GM19239 (cell line): ENCODE measurements at places on chromosomes 5 and 9.

DNA sequence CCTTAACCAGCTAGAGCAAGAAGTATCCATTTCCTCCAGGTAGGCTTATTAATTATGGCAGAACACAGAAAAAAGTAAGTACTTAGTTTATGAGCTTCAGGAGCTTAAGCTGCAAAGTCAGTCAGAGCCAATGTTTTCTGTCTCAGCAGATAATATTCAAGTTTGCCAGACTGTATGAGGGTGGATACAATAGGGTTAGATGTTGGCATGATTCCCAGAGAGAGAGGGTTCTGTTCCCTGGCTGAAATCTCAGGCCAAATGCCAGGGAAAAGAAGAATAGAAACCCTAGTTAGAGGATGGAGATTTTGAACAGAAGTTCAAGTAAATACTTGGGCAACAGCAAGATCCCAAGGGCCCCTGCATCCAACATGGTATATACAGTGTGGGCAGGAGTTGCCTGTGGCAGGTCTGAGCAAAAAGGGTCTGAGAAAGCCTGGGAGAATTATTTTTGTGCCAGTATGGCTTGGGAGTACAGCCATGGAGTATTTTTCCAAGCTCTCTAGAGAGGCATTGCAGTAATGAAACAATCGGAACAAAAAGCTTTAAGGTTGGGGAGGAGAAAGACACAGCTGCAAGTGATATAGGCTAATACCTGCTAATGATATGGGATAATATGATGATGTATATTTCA, 31.0 kb upstream of the ISOC1 start:
- DNase-seq = no peak

DNA sequence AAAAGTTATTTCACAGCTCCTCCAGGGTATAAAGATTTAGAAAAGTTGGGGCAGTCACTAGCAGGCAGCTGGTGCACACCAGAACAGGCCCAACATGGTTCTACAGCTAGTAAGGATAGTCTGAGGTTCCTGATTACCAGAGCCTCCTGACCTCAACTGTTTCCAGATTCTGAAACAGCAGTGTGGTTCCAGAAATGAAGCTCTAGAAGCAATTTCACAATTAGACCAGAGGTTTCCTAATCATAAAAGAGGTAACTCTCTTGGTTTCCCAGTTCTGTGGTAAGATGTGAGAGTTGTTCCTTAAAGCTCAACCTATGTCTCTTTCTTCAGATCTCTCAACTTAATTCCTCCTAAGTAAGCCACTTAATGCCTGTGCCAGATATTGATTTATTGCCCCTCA, 11.9 kb downstream of the AGTPBP1 start:
- DNase-seq = no peak

GRCh38 chr5:177973066-177973635, 22.9 kb downstream of the PROP1 start:
- DNase-seq = no peak

DNA sequence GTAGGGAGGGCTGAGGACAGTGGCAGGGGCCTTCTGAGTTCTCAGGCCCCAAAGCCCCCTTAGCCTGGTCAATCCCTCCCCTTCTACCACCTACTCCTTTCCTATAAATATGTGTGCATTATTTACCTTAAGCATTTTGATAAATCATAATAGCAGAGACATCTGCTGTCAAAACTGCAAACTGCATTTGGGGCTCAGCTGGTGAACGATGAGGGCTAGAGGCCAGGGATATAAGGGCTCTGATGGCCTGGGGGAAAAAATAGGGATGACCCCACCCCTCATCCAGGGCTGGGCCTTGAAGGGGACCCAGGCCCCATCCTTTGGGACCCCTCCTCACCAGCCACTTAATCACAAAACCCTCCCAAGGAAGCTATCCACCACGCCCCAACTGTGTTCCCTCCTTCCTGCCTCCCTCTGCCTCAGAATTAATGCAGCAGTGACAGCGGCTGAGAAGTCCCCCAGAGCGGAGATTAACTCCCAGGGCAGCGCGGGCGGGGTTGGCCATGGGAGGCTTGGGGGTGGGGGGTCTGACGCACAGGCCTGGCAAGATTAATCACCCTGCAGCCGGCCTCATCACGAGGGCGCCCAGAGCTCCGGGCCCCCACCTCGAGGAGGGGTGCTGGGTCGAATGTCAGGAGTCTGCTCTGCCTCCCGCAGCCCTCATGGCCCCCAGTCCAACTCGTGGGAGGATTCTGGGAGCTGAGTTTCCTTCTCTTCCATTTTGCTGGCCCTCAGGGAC, 42.1 kb downstream of the CXXC5 start:
- no peak for DNase-seq

DNA sequence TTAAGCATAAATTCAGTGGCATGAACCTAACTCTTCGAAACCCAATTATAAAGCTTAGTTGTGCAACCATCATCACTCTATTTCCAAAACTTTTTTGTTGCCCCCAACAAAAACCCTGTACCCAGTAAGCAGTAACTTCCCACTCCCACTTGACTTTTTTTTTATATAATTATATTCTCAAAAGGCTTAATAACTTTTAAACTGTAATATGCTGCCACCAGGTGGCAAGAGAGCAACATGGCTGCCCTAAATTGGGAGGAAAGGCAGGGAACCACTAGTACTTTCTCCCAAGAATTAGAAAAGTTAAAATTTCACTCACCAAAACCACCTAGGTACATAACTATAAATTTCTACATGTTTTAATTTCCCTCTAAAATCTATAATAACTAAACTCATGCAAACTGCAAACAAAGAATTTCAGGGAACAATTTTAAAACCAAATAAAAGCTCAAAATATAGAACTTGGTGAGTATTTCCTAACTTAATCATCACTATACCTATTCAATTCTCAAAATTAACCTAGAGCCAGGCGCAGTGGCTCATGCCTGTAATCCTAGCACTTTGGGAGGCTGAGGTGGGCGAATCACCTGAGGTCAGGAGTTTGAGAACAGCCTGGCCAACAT, 50.2 kb upstream of the RNF38 start:
- DNase-seq = no peak

- no peak for DNase-seq
Observed at GRCh38 chr5:30324083-30324482, 869.4 kb upstream of the CDH6 start.

GRCh38 chr5:103624675-103625074, 62.1 kb upstream of the NUDT12 start:
- DNase-seq = no peak

DNA sequence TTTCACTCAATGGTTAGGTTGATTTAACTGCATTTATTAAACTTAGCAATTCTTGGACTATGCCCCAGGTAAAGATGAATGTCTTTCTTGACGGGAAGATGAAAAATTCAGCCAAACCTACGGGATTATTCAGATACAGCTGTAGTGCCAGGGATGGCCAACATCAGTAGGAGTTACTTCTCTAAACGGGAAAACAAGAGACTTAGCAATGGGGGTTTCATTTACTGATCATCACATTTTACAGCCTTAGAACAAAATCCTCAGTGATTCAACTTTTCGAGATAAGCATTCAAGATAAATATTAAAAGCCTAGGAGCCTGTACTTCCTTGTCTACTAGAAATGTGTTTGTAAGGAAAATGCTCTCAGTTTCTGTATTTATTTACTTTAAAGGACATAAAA, 46.1 kb downstream of the S1PR3 start:
- DNase-seq = no peak

DNA sequence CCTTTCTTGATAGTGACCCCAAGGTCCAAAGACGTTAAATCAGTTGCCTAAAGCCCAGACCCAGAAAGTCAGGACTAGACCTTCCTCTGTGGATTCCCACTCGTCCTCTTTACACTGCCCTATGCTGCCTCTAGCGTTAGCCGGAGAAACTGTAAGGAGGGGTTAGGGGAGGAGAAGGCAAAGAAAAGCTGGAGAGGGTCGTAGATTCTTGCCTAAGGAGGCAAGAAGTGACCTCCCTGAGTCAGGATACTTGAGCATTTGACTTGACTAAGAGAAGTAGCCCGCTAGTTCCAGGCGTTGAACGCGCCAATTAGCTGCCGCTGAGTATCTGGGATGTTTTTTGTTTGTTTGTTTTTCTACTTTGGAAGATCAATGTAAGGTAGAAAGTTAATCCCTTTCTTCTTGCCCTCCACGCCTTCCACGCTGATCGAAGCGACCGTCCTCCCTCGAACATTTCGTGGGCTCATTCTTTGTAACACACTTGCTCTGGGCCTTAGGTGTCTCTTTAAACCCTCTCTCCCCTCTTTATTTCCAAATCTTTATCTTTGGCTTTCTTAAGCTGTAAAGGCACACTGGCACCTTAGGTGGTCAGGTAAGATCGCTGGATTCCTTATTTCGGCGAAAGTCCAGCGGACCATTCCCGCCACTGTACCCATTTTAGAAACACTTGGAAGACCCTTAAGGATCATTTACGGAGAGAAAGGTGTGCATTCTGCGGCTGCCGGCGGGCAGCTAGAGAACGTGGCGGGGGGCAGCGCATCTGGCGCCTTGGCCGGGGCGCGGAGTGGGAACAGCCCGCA, 5.1 kb upstream of the RGMB start:
- DNase-seq = peak; percentile 38

DNA sequence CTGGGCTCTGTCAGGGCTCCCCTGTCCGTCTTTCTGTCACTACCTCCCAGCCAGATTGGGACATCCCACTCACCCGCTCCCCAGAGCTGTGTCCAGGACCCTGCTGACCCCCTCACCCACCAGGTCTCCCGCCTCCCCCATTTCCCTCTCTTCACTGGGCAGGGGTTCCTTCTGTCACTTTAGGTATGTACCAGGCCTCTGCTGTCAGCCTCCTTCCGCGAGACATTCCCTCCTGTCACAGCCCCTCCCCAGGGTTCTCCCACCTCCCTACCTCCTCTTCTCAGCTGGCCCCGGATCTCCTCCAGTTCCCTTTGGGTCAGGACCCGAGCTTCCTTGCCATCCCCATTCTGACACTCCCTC, 488 bp downstream of the POLR1E start:
- no peak for DNase-seq

- no peak for DNase-seq
Observed at GRCh38 chr5:132238169-132238744, 10.6 kb upstream of the P4HA2 start.

DNA sequence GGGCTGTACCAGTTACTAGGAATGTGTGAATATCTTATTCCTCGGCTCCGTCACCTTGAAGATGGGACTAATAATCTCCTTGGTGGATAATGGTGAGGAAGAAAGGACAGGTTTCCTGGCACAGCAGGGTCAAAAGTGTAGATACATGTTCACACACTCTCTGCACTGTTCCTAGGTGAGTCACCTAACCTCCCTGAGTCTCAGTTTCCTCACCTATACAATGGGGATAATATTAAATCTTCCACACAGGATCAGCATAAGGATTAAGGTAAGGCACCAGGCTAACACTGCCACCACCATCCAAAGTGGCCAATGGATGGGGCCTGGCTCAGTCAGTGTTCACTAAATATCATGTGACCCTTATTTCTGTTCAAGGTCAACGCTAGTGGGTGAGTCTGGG, 66.9 kb downstream of the PSMB7 start:
- DNase-seq = no peak

GRCh38 chr5:100827481-100827889, 75.6 kb downstream of the ST8SIA4 start:
- DNase-seq = no peak

DNA sequence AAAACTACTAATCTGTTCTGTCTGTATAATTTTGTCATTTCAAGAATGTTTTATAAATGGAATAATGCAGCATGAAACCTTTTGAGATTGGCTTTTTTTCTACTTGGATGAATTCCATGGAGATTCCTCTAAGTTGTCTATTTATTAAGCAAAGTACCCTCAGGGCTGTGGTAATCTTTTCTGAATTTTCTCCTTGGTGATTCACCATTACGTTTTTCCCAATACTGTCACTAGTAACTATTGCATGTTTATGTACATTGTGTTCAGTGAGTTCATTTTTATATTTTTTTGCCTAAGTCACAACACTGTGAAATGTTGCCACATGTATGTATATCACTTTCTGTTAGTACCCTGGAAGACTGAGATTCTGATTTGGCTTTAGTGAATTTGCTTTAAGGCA, 177.0 kb upstream of the GRIN3A start:
- DNase-seq = no peak

- no peak for DNase-seq
Observed at GRCh38 chr5:56917534-56917933, 8.1 kb downstream of the SETD9 start.

- DNase-seq = no peak
Observed at GRCh38 chr9:134031783-134032182, 6.5 kb downstream of the BRD3OS start.

DNA sequence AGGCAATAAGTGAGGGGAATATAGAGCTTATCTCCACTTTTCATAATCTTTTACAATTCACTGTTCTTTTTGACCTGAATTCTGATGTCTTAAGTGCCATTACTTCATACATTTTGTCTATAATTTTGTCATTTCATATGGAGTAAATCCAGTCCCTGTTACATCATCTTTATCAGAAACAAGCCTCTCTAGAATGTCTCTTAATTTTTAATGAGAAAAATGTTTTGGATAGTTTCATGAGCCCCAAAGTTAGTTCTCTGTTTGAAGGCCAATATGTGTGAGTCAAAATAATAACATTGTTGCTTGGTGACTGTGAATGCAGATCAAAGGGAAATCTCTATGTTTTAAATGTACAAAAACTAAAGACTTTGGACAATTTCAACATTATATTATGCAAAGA, 329.6 kb upstream of the ARRDC3 start:
- DNase-seq = no peak

GRCh38 chr9:23606107-23606506, 219.9 kb downstream of the ELAVL2 start:
- DNase-seq = no peak

DNA sequence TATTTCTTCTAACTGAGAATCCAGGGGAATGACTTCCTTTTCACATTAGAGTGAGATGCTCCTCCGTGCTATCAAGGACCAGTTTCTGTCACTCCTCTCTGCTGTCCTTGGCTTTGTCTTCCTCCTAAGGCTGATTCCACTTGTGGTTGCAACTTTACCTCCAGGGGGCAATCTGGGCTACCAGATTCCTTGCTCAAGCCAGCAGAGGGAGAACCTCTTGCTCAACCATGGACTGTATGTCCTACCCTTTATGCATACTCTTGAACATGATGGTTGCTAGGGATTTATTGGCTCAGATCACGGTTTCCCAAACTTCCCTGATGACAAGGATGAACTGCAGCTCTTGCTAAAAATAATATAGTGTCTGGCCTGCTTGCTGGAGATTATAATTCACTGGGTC, 24.0 kb downstream of the NNT start:
- DNase-seq = no peak

GRCh38 chr9:75664597-75664996, 225.9 kb upstream of the PCSK5 start:
- DNase-seq = no peak

DNA sequence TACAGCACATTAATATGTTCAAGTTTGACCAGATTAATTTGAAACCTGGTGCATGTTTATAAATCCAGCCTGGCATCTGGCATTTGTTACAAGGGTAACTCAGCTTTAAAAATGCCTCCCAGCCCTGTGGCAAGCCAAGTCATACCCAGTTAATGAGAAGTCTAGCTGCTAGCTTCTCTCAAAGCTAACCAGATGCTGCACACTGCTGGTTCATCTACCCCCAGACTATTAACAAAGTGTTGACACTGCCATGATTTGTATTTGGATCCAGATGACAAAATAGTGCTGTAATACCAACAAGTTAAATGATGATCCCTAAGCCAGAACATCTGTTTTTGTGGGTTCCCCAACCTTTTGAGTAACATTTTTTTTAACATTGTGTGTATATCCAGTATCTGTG, 573.7 kb upstream of the DAB2 start:
- no peak for DNase-seq

GRCh38 chr5:97276474-97277120, 93.5 kb upstream of the RIOK2 start:
- no peak for DNase-seq

- DNase-seq = no peak
Observed at GRCh38 chr5:146079695-146080373, 25.5 kb downstream of the PLAC8L1 start.

- DNase-seq = no peak
Observed at GRCh38 chr5:91092859-91093783, 290.0 kb downstream of the ARRDC3 start.
